ENCODE measurements at places on chromosomes 4 and X.
A peak's percentile ranks its signal among the peaks of the same experiment; 100 is the strongest.

- DNase-seq = no peak
Observed at GRCh38 chr4:139312552-139313332, 10.5 kb upstream of the NDUFC1 start.

GRCh38 chr4:57098941-57099340 is 11.2 kb downstream of the IGFBP7 start:
- no peak for DNase-seq

DNA sequence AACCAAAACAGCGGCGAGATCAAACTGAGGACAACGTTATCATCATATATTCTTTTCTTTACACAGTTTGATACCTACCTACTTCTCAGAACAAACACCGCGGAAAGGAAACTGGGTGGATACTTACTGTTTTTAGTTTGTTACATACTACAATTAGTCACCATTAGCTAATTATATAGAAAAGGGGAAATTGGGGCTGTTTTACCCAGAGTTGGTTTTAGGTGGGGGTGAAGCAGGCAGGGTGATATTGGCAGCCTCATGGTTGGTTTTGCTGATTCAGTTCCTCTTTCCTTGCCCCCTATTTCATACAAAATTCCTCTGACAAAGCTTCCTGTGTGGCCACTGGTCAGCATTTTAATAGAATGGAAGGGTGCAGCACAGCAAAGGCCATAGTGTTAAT is 77.8 kb downstream of the SORBS2 start:
- no peak for DNase-seq

DNA sequence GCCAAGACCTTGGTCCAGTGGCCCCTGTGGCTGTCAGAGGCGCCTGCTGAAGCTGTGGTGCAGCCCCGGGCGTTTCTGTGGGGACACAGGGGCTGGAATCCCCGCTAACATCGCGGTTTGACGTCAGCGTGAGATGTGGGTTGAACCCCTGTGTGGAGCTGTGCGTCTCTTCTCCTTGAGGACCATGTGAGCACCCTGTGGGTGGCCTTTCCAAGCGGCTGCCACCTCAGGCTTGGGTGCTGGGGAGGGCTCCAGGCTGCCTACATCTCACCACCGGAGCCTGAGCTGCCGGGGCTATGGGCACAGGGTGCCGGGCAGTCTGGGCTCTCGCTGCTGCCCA is 27.7 kb downstream of the UVSSA start:
- no peak for DNase-seq

- no peak for DNase-seq
Observed at GRCh38 chr4:56466910-56467283, 520 bp upstream of the SRP72 start.

GRCh38 chr4:93183576-93183975 is 645.0 kb upstream of the ATOH1 start:
- no peak for DNase-seq

DNA sequence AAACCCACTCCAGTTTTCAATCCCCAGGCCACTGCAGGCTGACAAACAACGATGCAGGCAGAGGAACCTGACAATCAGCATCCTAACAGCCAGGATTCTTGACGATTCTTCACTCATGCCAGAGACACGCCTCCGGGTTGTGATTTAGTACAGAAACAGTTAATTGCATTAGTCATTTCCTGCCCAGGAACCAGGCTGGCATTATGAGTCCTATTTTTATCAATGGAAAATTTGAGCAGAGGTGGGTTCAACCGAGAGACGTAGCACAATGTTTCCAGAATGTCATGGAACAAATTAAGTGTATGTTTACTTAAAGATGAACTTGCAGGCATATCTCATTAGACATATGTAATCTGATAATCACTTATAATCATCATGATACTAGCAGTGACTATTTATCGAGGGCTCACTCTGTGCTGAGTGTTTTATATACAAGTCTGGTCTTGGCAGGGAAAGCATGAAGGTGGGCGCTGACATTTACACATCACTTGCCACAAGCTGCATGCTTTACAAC is 159.7 kb downstream of the NSUN7 start:
- peak; percentile 15 for DNase-seq

- DNase-seq = no peak
Observed at GRCh38 chr4:5467111-5467510, 241.2 kb downstream of the EVC2 start.

DNA sequence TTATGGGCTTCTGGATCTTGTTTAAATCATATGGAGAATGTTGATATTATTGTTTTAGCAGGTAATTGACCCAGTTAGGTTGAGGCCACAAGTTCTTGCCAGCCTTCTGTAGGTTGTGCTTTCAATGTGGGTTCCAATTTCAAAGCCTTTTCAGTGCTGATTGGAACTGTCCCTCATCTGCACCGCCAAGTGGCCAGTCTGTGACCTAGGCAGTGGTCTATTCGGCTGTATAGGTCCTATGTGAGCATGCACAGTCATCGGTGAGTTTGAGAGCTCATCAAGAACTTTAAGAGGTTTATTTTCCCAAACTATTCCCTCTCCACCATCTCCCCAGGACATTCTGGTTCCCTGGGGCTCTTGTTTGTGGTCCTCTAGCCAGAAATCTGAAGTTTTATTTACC is 35.7 kb downstream of the DDX53 start:
- DNase-seq = no peak

- DNase-seq = no peak
Observed at GRCh38 chr4:25068386-25068785, 37.6 kb upstream of the LGI2 start.

DNA sequence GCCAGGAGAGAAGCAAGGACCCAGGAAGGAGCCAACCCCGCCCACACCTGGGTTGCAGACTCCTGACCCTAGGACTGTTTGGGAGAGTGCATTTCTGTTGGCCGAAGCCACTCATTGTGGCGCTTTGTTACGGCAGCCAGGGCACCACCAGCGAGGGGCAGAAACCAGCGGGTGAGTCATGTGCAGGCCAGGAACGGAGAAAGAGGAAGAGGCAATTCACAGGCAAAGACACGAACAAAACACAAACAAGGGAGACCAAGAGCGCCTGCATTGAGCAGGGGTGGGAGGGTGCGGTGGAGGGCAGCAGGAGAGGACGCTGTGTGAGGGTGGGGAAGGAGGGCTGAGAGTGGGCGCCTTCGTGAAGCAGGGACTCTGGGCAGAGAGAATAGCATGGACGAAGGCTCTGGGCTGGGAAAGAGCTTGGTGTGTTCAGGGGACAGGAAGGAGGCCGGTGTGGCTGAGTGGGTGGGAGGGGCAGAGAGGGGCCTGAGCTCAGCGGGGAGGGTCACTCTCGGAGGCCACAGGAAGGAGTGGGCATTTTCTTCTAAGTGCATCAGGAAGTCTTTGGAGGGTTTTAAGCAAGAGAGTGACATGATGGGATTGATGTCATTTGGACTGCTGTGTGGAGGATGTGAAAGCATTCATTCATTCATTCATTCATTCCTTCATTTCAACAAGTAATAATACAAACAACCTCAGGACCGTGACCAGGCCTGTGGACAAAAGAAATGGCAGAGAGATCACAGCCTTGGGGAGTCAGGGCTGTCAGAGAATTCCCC is 12.2 kb upstream of the WFS1 start:
- no peak for DNase-seq

DNA sequence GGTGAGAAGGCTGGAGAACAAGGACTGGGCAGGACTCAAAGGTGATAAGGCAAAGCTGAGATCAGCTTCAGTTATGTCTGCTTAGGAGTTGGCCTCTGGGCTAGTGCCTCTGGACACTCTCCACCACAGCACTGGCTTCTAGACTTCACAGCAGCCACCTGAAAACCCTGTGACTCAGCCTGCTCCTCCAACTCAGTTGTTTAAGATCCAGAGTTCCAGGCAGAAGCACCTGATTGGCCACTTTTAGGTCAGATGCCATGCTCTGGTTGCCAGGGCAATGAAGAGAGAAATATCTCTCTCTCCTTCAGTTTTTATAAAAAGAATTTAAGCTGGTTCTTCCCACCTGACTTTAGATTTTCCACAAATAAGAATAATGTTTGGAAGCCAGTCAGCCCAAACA is 47.9 kb upstream of the BLTP1 start:
- no peak for DNase-seq

GRCh38 chrX:107834275-107835201 is 8.9 kb downstream of the MID2 start:
- DNase-seq = no peak

DNA sequence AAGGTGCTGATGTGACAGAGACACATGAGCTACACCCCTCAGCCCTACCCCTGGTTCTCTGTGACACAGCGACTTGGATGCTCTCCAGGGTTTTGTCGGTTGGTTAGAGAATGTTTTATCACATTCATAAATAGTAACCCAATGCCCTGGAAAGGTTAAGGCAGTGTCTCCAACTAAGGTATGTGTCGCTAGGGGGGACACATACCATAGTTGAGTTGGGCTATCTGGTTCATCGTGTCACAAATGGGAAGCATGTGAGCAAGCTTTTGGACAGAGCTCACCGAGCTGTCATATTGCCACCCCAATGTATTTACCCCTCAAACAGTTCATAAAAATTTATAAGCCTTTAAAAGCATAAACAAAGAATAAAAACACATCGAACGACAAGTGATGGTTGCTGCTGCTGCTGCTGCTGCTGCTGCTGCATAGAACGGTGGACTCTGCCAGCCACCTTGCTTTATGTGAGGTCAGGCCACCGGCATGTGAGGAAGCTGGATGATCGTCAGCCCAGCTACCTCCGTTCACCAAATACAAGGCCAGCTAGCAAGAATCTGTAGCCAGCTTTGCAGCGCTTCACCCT is 55.9 kb downstream of the STOX2 start:
- DNase-seq = no peak

DNA sequence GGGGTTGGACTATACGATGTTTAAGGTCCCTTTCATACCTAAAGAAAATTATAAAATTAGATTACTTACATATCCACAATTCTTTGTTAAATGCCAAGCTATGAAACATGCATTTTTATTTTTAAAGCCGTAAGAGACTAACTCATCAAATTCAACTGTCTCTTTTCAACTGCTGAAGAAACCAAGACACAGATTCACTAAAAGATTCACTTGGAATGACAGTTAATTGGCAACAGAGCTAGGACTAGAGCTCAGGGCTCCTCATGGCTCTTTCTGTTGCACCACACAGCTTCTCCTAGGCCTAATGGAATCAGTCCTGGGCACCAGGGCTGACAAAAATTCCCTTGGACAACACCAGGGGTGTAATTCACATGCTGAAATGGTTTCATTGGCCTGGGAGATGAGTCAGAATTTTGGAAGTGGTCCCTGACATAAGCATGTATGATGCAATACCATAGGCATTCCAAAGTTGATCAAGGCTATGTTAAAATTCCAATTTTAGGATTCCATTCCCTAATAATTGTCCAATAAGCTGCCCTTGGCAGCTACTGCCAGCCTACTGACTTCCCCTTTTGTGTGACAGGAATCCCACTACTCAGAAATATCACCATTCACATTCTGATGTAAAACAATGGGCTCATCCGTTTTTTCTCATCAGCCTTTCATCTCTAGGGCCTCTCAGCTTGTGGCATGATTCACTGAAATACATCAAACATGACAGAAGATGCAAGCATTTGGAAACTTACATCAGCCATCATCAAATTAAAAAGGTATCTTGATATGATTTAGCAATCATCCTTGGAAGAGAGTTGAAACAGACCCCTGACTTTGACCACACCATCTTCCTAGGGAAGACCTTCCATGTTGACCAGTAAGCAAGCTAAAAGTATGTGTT is 54.2 kb downstream of the PLAC1 start:
- DNase-seq = no peak

- DNase-seq = no peak
Observed at GRCh38 chrX:136189222-136189621, 41.9 kb downstream of the FHL1 start.

DNA sequence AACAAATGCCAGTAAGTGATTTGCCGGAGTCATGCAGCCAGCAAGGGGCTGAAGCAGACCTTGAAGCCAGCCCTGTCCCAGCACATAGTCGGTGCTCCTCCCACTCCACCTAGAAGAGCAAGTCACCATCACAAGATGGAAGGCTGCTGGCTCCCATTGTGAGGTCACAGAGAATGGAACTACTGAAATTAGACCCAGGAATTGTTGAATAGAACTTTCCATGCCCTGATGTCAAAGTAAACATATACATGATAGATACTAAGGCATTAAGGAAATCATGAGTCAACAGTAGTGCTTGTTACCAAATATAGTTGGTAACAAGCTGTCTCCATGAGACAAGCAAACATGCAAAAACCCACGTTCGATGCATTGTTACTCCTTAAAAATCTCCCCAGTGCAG is 177.1 kb upstream of the MID1 start:
- DNase-seq = no peak

DNA sequence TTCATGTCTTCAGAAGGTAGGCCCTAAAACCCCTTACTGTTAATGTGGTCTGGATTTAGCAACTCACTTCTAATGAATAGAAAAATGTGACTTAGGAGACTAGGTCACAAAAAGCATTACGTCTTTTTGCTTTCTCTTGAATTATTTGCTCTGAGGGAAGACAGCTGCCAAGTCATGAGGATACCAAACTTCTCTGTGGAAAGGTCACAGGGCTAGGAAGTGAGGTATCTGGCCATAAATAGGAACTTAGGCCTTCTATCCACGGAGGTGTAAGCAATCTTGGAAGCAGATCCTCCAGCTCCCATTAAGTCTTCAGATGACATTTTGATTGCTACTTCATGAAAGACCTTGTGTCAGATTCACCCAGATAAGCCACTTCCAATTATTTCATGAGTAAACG is 120.6 kb downstream of the JADE1 start:
- DNase-seq = no peak

DNA sequence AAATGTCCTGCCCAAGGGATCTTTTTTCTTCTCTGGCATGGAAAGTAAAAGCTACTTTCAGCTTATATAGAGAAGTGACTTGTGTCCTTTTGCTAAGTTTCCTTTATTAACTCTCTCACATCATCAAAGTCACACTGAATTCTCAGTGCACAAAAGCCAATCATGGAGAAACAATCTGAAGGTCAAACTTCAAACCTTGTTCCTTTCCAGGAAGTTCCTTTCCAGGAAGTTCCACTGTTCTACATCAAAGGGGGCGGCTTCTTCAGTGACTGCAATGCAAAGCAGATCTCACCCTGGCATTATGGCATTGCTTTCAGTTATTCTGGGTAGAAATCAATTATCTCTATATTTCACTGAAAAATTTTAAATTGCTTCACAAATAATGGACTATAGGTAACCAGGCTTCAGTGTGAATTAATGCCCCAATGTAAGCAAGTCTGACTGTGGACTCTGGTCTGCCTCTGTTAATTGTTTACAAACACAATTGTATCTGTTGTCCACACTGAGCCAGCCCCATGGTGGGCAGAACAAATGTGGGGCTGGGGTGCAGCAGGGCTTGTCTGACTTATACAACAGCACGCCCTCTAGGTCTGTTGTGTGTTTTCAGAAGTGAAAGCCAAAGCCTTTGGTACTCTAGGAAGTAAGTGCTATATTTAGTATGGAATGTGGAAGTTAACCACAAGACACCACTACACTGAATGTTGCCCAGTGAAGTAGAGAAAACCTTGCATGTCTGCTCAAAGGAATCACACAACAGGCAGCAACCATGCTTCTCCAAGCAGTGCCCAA is 98.8 kb downstream of the CDS1 start:
- DNase-seq = no peak

- no peak for DNase-seq
Observed at GRCh38 chr4:40507977-40508376, 121.7 kb downstream of the RBM47 start.

- DNase-seq = no peak
Observed at GRCh38 chr4:40227284-40227683, 30.5 kb downstream of the RHOH start.
